ENCODE measurements at places on chromosomes 3 and 15.

GRCh38 chr3:69866988-69867720, 127.9 kb downstream of the MITF start:
- no peak for DNase-seq

GRCh38 chr3:105730801-105731354, 137.9 kb downstream of the CBLB start:
- no peak for DNase-seq

GRCh38 chr3:65888980-65889706, 149.6 kb downstream of the MAGI1 start:
- no peak for DNase-seq

- DNase-seq = no peak
Measured at GRCh38 chr3:184155644-184156521, 706 bp downstream of the DVL3 start.

DNA sequence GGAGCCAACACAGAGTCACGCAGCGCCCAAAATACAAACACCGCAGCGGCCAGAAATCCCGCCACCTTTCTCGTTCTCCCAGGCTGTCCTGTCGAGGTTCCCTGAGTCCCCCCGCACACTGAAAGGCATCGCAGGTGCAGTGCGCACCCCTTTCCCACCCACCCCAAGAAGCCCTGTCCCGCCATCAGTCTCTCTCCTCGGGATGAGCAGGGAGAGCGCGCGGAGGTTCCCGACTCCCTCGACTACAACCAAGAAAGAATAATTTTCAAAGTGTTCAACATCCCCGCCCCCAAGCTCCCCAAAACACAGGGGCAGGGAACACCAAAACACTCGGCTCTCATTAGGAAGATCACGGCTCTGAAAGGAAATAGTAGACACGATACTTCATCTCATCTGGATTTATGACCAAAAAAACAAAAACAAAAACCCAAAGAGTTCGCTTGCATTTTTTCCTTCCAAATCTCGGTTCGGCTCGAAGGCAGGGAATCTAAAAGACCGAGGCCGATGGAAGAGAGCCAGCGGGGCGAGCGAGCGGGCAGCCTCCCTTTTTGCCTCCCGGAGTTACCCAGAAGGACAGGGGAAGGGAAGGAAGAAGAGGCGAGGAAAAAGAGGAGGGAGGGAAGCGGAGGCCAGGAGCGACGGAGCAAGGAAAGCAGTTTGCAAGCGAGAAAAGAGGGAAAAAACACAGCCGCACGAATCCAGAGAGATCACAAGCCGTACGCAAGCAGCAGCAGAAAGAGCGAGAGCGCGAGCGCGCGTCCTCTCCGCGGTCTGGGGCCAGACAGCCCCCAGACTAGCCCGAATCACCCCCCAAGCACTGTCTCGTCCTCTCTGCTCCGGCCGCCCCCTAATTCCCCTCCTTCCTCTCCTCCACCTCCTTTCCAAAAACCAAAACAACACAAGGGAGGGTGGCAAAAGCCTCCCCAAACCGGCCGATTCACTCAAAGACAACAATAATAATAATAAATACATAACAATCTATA, 808 bp downstream of the BCL6 start:
- DNase-seq = no peak

DNA sequence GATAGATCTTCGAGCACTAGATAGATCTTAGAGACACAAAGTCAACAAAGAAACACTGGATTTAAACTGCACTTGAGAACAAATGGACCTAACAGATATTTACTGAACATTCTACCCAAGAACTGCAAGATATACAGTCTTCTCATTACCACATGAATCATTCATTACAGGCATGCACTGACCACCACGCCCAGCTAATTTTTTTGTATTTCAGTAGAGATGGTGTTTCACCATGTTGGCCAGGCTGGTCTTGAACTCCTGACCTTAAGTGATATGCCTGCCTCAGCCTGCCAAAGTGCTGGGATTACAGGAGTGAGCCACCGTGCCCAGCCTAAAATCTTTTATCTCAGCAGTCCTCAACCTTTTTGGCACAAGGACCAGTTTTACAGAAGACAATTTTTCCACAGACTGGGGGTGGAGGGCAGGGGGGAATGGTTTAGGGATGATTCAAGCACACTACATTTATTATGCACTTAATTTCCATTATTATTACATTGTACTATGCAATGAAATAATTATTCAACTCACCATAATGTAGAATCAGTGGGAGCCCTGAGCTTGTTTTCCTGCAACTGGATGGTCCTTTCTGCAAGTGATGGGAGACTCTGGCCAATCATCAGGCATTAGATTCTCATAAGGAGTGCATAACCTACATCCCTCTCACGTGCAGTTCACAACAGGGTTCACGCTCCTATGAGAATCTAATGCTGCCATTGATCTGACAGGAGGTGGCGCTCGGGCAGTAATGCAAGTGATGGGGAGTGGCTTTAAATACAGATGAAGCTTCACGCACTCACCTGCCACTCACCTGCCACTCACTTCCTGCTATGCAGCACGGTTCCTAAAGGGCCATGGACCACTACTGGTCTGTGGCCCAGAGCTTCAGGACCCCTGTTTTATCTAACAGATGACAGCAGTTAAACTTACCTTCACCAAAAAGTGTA, 21.7 kb downstream of the CSNK1G1 start:
- DNase-seq = no peak

GRCh38 chr3:40476478-40477470, at the start of gene ZNF619:
TSS of gene ZNF619 (plus strand) at chr3:40477122. CDS start at chr3:40477980, 858 bp downstream.
- DNase-seq = no peak

DNA sequence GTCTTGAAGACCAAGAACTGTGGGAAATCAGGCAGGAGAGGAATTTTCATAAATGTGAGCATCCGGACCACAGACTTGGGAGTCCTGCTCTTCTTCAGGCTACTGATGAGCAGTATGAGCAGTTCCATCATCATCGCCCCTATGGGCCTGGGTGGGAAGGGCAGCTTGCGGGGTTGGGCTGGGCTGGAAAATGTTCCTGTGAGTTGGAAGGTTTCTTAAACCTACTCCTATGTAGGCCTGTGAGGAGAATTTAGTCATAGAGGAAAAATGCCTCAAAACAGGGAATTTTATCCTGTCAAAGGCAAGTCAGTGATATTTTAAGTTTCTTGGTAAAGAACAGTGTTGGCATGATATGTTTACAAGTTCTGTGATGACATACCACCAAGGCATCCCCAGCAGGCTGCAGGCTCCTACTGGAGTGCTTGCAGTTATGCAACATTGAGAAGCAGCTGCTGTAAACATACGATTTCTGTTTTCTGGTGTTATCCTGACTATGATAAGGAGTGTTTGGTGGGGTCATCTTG, 10.3 kb downstream of the MASP1 start:
- no peak for DNase-seq

DNA sequence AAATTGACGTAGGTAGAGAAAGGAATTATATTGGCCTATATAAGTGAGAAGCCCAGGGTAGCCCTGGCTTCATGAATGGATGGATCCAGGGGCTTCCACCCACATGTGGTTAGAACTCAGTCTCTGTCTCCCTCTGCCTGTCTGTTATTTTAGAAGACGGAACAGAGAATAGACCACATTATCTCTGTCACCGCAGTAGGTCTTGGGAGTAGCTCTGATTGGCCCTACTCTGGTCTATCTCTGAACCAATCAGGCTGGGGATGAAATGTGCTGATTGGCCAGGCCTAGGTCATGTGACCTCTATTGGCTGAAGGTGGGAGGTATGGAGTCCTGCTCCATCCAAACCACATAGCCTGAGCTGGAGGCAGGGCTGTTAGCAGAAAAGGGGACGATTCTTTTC, 143.0 kb upstream of the PRR23C start:
- no peak for DNase-seq

- DNase-seq = no peak
Measured at GRCh38 chr15:55289746-55290527, at the start of gene RAB27A. TSS of gene RAB27A (minus strand) at chr15:55289813. CDS start at chr15:55234934, 54,879 bp downstream.

GRCh38 chr15:45630917-45631691, 3.7 kb upstream of the SQOR start:
- no peak for DNase-seq

DNA sequence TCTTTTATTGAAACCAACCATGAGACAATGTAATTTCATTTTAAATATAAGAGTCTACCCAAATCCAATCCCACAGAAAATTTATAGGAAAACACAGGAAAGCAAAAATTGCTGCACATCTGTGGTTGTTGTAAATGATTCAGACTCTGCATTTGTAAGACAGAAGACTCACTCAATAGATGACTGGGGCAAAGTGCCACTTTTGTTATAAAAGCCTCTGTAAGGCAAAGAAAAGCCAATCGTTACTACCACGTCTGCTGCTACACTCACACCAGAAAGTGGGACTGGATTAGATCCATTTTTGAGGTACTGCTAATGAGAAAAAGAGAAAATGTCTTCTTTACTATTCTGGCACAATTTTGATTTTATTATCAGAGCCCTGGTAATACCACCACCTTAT, 74.9 kb downstream of the SEMA6D start:
- DNase-seq = no peak

DNA sequence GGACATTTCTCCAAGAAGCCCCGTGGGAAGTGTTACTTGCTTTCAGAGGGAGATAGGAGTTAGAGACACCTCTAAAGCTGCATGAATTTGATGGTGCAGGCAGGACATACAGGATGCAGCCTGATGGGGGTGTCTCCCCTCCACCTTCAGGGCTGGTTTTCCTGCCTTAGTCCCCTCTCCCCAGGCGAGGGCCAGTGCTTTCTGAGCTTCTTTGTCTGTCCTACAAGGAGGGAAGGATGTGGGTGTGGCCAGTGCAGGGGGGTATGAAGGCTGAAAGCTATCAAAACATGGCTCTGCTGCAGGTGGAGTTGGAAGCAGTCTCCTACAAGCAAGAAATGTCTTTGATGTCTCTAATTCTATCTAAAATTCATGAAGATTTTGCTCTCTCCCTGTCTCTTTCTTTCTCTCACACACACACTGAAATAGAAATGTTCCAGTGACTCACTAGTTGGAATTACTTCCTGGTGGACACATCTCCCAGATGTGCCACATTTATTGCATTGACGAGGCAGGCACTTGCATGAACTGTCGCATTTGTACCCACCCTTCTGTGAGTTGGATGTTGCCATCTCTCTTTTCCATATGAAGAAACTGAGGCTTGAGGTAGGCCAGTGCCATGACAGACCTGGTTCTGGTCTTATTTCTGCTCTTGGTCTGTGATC, 13.9 kb upstream of the PODXL2 start:
- DNase-seq = no peak

DNA sequence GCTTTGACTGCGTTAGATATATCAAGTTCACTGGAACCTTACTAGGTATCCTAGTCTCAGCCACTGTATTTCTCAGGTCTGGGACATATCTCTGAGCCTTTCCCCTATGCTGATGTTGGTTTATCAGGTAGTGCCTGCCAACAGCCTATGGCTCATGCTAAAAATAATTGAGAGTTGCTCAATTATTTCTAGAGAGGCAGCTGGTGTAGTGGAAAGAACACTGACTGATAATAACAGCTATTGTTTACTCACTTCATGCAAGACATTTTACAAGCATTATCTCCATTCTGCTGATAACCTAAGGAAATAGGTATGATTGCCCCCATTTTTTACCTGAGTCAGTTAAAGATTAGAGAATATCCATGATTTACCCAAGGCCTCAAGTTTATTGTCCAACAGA, 231.4 kb downstream of the LRRN1 start:
- no peak for DNase-seq

DNA sequence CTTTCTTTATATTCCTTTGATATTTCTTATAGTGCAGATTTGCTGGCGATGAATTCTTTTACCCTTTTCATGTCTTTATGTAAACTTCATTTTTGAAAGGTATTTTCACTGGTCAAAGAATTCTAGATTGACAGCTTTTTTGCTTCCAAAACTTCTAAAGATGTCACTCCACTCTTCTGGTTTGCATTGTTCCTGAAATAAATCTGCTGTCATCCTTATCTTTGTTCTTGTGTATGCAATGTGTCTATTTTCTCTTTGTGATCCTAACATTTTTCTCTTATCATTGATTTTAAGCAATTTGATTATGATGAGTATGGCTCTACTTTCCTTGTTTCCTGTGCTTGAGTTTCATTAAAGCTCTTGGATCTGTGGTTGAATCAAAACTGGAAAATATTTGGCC, 103.4 kb downstream of the GLDN start:
- DNase-seq = no peak

- DNase-seq = no peak
Measured at GRCh38 chr15:37907136-37907535, 27.3 kb upstream of the TMCO5A start.

All from cortex of kidney (tissue), 1 donor.